ENCODE measurements at places on chromosomes 1 and 21. TPM values are rescaled to one million over a fixed set of nuclear protein-coding genes. Genes with fewer than 3 reads are reported as not detected.

The UMODL1 gene
- total RNA-seq, result not detected

The KCNK1 gene
- 13.2 TPM for total RNA-seq

The DCST2 gene
- 0.46 TPM for total RNA-seq

The FAAH gene
- 0.79 TPM for total RNA-seq

The SIPA1L2 gene
- 9.3 TPM for total RNA-seq

The PDE4B gene
- total RNA-seq, result 16.7 TPM

All from A549 treated with DMSO at 1 μM for 4 hours (cell line).